Coronary artery (tissue), 2 donors: ENCODE measurements at places on chromosomes 1 and 21.

GRCh38 chr21:42095581-42095980, 24.5 kb downstream of the UMODL1 start:
- no peak for DNase-seq

DNA sequence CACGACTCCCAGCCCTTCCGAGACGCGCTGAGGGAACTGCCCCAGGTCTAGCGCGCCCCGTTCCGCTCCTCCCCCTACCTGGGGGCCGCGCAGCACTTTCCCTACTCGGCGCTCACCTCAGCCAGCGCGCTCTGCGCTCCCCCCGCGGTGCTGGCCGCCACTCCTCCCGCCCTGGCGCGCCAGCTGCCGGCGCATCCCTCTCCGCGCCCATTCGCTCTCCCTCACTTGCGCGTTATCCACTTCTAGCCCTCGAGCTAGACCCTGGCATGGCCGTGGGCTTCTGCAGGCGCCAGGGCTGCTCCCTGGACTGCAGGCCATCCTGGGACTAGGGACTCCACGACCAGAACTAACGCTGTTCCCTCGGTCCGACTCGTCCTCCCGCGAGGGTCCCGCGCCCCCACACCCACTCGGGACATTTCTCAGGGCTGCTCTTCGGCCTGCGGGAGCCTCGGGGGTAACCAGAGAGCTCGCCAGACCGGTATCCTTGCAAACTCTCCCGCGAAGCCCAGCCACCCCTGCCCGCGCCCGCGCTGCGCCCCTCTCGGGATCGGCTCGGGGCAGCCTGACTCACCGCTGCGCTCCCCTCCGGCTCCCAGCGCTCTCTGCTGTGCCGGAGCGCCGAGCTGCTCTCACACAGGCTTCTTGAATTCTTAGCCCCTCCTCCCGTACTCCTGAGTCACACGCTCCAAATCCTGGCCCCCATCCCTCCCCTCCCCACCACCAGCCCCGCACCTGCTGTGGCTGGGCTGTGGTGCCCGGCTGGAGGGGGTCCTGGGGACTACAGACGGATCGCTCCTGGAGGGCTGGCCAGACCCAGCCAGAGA, at the start of gene NGF:
Gene NGF, minus strand, starts transcription at position 617 of the 824 bp plus-strand sequence. CDS start 51,454 bp downstream, outside the sequence.
- DNase-seq, result peak; percentile 84

DNA sequence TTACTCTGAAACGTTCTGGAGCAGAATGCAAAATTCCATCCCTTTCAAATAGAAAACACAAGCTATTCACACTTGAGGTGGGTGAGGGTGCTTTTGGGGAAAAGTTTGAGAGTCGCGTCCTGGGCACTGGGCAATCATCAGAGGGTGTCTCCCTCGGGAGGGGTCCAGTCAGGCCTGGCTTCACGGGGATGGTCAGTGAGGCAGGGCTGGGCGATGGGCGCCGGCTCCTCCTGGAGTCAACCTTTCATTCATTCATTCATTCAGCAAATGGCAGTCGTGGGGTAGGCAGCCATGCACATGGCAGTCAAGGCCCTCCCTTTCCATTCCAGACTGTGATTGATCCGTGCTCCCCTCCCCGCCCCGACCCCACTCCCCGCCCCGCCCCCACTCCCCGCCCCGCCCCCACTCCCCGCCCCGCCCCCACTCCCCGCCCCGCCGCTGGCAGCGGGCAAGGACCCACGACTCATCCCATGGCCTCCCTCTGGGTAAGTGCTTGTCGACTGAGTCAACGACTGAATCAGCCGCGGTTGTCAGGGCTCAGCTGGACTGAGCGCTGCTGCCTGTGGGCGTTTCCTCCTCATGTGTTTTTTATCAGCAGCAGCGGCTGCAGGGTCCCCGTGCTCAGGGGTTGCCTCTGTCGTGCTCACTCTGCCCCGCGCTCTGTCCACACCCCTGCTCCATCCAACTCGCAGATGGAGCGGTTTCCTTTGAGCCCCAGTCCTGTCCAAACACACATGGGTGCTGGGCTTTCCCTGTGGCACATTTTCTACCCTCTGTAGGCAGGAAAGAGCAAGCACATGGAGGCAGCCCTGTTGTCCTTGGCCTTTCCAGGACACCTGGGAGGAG, 12.5 kb upstream of the SPSB1 start:
- DNase-seq, result no peak

- DNase-seq, result no peak
Measured at GRCh38 chr1:102838016-102838415, 270.3 kb downstream of the COL11A1 start.

DNA sequence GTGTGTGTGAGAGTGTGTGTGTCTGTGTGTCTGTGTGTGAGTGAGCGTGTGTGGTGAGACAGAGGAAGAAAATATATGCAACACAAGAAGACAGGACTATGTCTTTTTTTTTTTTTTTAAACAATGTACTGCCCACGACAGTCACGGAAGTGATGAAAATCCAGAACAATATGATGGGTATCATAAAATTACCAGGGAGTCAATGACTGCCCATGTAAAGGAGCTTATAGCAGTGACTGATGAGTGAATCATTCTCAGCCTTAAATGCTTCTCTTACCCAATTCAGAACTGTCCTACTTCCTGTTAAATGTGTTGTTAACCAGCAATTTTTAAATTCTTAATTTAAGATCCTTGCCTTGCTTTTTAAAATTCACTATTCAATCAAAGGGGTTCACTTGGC, 46.6 kb downstream of the RGS7 start:
- DNase-seq, result no peak

DNA sequence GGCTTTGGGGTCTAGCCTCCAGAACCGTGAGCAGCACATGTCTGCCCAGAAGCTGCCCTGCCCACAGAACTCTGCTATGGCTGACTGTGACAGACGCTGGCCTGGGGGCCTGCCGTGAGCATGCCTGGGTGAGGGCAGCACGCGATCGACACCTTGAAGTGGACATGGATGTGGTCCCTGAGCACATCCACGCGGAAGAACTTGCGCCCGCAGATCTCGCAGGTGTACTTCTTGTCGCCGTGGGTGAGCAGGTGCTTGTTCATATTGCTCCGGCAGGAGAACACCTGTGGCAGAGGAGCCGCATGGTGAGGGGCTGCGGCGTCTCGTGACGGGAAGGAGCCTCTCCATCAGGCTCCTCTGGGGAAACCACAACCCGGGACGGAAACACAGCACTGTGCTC, 56.0 kb downstream of the PRDM15 start:
- no peak for DNase-seq

GRCh38 chr1:55694310-55694801, 479.2 kb upstream of the USP24 start:
- DNase-seq, result no peak

DNA sequence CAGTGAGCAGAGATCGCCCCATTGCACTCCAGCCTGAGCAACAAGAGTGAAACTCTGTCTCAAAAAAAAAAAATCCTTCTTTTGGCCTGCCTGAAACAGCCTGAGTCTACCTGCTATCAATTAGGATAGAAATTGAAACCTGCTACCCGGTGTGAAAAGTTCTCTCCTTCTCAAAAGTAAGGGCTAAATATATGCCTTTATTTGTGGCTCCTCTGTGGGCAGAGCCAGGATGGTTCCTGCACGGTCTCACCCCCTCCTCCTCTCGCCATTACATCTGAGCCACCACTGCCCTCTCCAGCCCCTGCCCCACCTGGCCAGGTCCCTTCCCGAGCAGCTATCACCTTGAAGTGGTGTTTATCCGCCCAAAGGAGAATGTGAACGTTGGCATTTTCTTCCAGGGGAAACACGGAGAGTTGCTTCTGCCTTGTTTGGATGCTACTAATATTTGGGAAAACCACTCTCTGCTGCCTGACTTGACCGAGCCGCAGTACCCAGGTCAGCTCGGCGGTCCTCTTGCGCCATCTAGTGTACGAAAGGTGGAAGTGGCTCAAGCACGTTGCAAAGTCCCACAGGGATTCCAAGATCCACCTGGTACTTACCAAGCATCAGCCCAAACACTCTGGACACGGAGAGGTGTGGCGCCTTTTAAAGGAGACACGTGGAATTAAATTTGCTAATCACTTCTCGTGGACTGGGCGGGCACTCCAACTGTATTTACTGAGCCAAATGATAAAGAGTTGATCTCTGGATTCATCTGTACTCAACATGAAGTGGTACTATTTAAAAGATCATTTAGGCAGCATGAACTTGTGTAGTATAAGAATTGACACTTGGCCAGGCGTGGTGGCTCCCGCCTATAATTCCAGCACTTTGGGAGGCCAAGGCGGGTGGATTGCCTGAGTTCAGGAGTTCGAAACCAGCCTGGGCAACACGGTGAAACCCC, 31.9 kb downstream of the SETD4 start:
- peak; percentile 83 for DNase-seq

- DNase-seq, result no peak
Measured at GRCh38 chr1:231219422-231220401, 21.3 kb upstream of the GNPAT start.

DNA sequence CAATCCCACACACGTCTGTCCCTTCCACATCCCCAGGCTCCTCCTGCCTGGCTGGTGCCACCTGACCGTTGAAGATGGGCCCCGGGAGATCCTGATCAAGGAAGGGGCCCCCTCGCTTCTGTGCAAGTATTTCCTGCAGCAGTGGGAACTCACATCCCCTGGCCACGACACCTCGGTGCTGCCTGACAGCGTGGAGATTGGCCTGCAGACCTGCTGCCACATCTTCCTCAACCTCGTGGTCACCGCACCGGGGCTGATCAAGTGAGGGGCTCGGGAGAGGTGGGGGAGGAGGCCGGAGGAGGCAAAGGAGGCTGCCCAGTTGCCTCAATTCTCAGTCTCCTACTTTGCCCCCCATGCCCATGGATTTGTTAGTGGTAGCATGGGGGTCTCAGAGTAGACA, 5.6 kb downstream of the NCDN start:
- no peak for DNase-seq

DNA sequence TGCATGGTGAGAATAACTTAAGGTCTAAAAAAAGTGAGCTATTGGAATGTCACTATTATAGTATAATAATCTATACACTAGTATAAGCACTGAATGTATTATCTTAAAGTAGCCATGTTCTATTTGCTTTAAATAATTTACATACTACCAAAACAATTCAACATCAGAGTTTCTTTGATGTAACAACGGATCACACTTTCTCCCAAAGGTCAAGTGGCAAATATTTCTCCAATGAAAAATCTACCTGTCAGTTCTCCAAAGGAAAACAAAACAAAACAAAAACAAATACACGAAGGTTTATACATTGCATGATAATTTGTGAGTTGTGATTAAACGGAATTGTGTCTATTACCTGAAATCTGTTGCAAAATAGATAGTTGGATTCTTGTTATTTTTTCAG, 581.4 kb downstream of the USP25 start:
- no peak for DNase-seq

DNA sequence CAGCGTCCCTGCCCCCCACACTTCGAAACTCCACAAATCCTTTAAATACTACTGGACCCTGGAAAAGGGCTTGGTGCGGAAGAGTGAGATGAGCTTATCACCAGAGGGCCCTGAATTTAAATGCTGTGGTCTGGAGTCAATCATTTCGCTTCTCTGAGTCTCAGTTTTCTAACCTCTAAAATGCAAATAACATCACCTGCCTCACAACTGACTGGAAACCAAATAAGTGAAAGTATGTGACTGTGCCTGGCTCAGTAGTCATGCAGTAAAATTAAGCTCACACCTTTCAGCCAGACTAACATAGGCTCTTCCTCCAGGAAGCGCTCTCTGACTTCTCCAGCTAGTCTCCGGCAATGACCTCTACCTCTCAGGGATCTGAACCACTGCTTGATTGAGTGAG, 4.2 kb downstream of the GJA4 start:
- DNase-seq, result no peak

GRCh38 chr1:28329395-28330153, 734 bp downstream of the MED18 start:
- DNase-seq, result no peak

- no peak for DNase-seq
Measured at GRCh38 chr1:66747501-66747900, 4.8 kb upstream of the DYNLT5 start.

- no peak for DNase-seq
Measured at GRCh38 chr1:54158071-54158470, 5.3 kb upstream of the CDCP2 start.

DNA sequence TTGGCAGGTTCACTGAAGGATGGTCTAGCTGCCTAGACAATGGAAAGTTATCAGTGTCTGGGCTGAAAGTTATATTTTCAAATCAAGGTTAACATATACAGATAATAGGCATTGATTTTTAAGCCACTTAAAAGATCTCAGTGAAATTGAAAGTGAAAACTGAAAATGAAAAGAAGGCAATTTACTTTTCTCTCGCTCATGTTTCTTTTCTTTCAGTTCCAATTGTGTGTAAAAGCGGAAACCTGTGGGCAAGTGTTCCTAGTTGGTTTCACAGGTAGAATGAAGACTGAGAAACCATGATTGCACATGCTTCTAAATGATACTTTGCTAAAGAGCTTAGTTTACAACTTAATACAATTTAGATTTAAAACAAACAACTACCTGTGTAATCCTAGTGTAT, 383.7 kb downstream of the ZP4 start:
- no peak for DNase-seq

DNA sequence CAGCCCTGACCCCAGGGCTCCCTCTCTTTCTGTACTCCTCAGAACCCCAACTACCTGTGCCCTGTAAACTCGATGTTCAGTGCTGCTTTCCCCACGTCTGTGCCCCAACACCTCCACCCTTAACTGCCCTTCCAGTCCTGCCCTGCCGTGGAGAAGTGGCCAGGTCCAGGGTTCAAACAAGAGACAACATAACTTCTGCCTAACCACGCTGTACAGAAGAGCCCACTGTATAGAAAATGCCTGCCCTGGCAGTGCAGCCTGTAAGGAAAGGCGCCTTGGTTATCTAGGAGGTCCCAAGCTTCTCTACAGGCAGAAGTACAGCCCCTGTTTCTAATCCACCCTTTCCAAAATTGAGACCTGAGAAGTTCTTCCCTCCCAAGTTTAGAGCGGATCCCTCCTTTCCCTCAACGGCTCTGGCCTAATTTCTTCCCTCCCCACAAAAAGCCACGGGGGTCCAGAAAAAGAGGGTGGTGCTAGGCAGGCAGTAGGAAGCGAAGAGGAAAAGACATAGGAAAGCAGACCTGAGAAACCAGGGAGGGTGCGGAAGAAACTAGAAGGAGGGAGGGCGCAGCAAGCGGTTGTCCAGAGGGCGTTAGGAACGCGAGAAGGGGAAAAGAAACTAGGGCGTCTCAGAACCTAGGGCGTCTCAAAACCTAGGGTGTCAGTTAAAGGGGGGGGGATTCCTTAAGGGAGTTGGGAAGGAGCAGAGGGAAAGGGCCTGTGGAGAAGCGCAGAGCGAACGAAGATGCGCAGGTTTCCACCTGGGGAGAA, 3.2 kb downstream of the DMRTA2 start:
- no peak for DNase-seq

- no peak for DNase-seq
Measured at GRCh38 chr1:82525378-82525777, 724.6 kb downstream of the ADGRL2 start.

GRCh38 chr1:226738421-226738994, 574 bp downstream of the ITPKB start:
- no peak for DNase-seq

DNA sequence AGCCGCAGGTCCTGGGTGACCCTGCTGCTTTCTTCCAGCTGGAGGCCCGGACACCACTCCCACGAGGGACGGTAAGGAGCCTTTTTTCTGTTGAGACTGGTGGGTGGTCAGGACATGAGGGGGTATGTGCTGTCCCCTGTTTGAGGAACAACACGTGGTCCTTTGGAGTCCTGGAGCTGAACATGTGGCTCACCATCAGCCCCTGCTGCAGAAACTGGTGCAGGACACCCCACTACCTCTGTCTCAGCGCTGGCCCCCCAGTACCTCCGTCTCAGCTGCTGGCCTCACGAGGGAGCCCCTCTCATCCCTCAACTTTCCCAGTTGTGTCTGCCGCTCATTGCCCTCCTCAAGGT, 34.7 kb downstream of the SLC19A1 start:
- no peak for DNase-seq

- no peak for DNase-seq
Measured at GRCh38 chr1:212309967-212310366, 24.8 kb downstream of the PPP2R5A start.

GRCh38 chr1:229347528-229347927, 4.7 kb upstream of the CCSAP start:
- no peak for DNase-seq
